ENCODE measurements at places on chromosomes 6 and 20. TPM values are rescaled to one million over a fixed set of nuclear protein-coding genes. Genes with fewer than 3 reads are reported as not detected.

Gene DEF6
- total RNA-seq = 11.6 TPM

Gene DSE
- total RNA-seq = 82.7 TPM

Gene MLN
- total RNA-seq = not detected

Gene WFDC8
- total RNA-seq = not detected

Gene HTR1B
- 0.62 TPM for total RNA-seq
